ENCODE measurements at places on chromosomes 7 and 10. TPM values are rescaled to one million over a fixed set of nuclear protein-coding genes. Genes with fewer than 3 reads are reported as not detected.

CACNB2 gene
- not detected for total RNA-seq

EFCAB10 gene
- total RNA-seq = not detected

SRGN gene
- 57.4 TPM for total RNA-seq

FANK1 gene
- total RNA-seq = 24.7 TPM

TFEC gene
- total RNA-seq = not detected

ENKUR gene
- total RNA-seq = 1.0 TPM

SPAG6 gene
- not detected for total RNA-seq

PIK3CG gene
- total RNA-seq = not detected

SPAM1 gene
- not detected for total RNA-seq

DNA sequence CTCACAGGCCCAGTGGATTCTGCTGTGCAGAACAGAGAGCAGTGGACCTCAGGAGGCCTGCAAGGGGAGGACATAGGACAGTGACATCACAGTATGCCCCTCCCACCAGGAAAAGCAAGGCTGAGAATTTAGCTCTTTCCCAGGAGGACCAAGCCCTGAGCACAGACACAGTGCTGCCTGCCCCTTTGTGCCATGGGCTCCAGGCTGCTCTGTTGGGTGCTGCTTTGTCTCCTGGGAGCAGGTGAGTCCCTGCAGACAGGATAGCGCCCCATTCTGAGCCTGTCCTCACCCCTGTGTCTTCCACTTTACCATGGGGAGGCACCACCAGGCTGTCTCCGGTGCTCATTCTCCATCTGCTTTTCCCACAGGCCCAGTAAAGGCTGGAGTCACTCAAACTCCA is 63.0 kb upstream of the PRSS58 start:
- no peak for DNase-seq

- DNase-seq = no peak
These were observed 252.8 kb upstream of the GPR26 start for GRCh38 chr10:123413353-123413752.

DNA sequence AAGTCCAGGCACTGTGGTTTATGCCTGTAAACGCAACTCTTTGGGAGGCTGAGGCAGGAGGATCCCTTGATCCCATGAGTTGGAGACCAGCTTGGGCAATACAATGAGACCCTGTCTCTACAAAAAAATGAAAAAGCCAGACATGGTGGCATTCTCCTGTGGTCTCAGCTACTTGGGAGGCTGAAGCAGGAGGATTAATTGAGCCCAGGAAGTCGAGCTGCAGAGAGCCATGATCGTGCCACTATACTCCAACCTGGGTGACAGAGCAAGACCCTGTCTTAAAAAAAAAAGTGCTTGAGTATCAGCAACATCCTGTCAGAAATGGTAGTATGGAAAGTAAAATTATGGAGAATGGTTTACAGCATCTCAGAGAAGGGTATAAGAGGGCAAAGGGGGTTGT is 11.6 kb downstream of the APBB1IP start:
- DNase-seq = no peak

- DNase-seq = no peak
These were observed 155.4 kb upstream of the ITGB1 start for GRCh38 chr10:33113466-33113865.

- DNase-seq = no peak
These were observed 89.0 kb upstream of the NPTX2 start for GRCh38 chr7:98528079-98528478.

GRCh38 chr7:80783678-80784327 is 135.0 kb downstream of the SEMA3C start:
- DNase-seq = no peak

DNA sequence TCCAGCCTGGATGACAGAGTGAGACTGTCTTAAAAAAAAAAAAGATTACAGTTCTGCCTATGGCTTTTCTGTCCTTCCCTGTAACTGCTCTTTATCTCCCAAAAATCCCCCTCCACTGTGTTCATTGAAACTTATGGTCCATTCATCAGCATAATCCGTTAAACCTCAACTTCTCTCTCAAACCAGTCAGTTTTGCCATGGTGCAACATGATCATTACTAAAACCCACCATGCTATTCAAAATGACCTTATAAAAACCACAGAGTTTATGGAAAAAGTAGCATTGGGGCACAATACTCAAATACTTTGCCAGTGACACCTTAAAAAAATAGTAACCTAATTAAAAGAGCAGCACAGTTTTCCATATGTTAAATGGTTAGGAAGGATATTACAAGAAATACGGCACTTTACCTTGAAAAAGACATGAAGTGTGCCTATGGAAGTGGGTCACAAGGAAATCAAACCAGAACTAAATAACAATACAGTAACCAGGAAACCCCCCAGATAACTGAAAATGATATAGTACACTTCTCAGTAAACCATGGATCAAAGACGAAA is 74.0 kb upstream of the ST8SIA6 start:
- DNase-seq = no peak

DNA sequence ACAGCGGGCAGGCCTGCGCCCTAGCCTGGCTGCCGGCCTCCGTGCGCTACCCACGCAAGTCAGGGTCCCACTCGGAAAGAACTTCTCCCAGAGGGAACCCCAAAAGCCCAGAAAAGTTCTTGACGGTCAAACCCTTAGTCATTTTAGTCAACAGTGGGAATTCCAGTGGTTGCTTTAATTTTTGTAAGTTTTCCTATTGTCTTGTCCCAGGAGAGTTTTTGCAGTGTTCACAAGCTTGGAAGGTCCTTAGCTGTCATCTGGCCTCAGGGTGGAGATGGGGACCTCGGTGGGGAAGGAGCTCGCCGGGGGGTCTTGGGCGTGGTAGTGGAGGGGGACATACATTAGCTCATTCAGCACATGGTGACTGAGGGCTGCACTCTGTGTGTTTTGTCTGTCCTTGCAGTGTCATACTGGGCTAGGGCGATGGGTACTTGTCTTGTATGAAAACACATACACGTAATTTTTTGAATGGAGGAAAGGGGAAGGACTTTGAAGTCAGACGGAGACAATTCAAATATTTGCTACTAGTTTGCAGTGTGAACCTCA is 736 bp downstream of the MINDY4 start:
- DNase-seq = no peak

GRCh38 chr7:32034052-32034451 is 36.2 kb downstream of the PDE1C start:
- DNase-seq = peak; percentile 42

DNA sequence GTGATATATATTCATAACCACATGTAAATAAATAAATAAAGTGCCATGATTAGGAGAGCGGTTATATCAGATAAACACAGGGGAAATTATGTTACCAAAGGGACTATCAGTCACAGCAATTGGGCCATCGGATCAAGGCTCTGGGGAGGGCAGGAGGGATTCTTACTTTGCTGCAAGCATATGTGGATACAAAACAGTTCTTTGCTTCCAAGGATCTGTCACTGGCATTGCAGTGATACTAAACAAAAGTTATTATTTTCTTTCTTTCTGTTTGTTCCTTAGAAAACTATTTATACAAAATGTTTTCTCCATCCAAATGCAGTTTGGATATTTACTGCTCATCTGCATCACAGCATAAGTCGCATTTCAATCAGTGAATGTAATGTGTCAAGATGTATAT is 188.4 kb upstream of the MGMT start:
- DNase-seq = no peak

GRCh38 chr10:124091646-124092249 is 1.6 kb downstream of the CHST15 start:
- DNase-seq = peak; percentile 19

DNA sequence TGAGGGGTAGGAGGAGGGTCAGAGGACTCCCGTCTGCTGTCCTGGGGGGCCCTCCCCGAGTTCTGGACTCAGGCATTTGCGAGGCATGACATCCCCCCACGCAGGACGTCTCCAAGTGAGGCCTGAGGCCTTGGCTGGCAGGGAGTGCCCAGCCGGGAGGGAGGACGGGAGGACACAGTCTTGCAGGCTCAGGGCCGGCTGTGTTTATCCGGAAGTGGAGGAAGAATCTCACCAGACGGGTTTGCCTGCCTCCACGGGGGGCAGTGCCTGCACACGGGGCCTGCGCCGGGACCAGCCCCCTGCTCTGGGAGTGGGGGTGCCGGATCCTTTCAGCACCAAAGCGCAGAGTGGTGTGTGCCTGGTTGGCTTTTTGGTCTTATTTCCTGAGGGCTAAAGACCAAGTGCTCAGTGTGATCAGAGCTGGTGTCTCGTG is 10.9 kb downstream of the PWWP2B start:
- peak; percentile 89 for DNase-seq

DNA sequence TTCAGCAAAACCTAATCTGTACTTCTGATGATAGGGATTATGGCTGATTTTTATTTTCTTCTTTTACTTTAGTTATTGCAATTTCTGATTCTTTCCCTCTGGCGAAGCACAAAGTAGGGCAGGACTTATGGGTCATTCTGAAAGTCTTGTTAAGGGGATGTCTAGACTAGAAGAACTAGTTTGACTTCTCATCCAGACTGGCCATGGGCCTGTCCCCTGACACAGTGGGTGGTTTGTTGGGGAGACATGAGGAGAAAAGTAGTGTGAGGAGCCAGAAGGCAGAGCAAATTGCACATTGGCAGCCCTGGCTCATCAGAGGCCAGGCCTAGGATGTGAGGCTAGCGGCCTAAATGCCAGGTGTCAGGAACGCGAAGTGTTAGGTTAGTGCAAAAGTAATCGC is 152.8 kb downstream of the RTKN2 start:
- no peak for DNase-seq
